ENCODE measurements at places on chromosomes 3 and 15.

DNA sequence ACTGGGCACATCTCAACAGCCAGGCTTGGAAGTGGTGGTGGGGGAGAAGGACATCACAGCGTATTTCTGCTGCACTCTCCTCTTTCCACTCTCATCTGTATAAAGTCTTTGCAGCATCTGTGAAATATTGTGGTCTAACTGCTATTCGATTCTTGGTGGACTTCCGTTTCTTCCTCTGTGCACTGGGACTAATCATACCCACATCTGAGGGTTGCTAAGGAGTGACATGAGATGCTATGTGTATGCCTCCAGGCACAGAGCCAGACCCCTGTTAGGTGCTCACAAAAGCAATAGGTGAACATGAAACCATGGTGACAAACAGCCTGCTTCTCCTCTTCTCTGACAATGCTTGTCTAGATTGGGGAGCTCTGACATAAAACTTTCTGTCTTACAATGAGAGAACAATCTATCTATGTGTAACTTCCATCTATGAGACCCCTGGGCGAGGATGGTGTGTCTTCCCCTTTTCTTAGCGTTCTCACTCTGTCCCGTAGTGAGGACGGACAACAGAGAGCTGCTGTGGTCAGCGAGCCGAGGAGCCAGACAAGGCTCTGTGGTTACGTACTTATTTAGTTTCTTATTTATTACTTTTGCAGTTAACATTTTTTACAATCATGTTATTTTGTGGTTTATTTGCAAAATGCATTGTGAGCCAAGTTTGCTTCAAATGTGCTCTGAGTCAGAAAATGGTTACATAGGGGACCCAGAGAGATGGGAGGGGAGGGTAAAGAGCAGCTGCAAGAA lies 196.7 kb upstream of the TPRG1 start:
- peak; percentile 35 for DNase-seq

GRCh38 chr3:186708983-186709679 lies 8.0 kb upstream of the KNG1 start:
- no peak for DNase-seq

GRCh38 chr3:182435860-182436259 lies 357.4 kb upstream of the ATP11B start:
- DNase-seq: no peak

- DNase-seq: no peak
These were observed 37.1 kb downstream of the IL17RD start for GRCh38 chr3:57127891-57128518.

DNA sequence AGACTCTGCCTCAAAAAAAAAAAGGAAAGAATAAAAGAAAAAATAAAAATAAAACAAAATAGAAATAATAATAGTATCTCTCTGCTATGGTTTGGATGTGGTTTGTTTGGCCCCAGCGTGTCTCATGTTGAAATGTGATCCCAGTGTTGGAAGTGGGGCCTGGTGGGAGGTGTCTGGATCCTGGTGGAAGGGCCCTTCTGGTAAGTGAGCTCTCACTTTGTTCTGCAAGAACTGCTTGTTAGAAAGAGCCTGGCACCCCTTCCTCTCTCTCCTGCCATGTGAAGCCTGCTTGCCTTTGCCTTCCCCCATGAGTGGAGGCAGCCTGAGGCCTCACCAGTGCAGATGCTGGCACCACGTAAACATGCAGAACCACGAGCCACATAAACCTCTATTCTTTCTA lies 26.3 kb downstream of the TMEM44 start:
- DNase-seq: no peak

DNA sequence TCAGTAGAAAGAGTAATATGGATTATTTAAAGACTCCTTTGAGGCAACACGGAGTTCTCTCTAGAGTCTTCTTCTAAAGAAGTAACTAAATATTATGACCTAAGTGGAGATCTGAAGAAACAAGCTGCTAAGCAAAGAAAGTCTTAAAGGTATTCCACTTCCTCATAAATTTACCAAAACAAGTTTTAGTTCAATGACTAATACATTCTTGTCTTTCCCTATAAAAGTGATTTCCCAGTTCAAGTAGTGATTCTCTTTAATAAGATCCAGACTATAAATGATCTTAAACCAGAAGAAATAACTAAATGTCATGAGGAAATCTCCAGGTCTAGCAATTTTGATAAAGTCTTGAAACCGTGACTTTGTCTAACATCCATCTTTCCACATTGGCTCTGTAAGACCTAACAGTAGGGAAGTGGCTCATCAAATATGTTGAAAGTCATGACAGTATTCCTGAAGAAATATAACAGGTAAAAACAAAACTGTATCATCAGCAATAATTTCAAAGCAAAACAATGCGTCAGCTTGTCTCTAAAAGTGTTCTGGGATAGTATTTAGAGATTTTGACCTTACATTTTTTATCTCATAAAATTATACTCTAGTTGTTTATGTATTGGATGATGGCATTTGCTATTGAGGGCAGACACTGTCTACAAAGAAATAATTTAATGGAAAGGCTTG lies 51.8 kb upstream of the NEDD4 start:
- no peak for DNase-seq

GRCh38 chr15:78224023-78224411 lies 10.3 kb downstream of the ACSBG1 start:
- DNase-seq: no peak

- DNase-seq: no peak
These were observed 878.8 kb downstream of the NAALADL2 start for GRCh38 chr3:175737646-175738572.

DNA sequence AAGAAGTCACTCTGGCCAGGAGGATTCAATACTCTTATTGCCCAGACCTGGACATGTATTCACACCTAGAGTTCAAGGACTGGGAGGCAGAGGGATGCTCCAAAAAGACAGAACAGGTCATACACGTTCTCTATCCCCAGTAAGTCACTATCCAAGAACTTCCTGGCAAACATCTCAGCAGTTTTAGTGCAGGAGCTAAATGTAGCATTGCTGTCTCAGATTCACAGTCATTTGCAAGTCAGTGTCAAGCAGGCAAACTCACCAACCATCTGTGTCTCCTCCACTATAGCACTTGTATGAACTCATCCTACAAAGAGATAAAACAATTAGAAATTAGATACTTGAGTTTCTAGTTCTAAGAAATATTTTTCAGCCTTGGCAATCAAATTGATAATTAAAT lies 38.4 kb downstream of the ABHD17C start:
- DNase-seq: no peak

GRCh38 chr15:69395991-69396390 lies 18.2 kb upstream of the KIF23 start:
- DNase-seq: no peak

GRCh38 chr15:59948924-59949613 lies 55.0 kb upstream of the FOXB1 start:
- no peak for DNase-seq

- no peak for DNase-seq
These were observed 157.6 kb downstream of the UACA start for GRCh38 chr15:70605606-70606410.

DNA sequence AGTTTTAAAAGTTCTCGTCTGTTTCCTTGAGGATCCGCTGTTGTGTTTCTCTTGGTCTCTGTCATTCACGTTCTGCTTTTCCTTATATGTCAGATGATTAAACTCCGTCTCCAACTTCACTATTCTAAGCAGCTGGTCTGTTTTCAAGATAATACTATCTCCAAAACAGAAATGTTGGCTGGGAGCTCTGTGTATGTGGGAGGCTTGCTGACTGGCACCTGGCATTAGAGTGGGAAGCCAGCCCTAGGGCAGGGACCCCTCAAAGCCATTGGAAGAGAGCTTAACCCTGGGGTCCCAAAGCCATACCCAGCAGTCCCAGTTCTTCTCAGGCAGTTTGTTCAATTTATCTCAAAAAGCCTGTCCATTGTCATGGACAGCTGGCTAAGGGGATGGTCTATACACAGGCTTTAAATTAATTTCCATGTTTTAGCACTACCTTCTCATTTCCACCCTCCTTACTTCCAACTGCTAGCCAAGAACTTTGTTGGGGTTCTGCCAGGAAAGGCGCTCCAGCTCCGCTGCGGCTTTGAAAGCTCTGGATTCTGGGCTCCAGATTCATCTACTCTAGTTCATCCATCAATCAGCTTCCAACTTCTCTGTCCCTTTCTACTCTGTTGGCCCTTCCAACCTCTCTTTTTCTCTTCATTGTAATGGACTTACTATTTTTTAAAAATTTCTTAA lies 9.2 kb downstream of the BTBD1 start:
- DNase-seq: no peak

GRCh38 chr3:74787011-74787410 lies 172.6 kb upstream of the CNTN3 start:
- DNase-seq: no peak

DNA sequence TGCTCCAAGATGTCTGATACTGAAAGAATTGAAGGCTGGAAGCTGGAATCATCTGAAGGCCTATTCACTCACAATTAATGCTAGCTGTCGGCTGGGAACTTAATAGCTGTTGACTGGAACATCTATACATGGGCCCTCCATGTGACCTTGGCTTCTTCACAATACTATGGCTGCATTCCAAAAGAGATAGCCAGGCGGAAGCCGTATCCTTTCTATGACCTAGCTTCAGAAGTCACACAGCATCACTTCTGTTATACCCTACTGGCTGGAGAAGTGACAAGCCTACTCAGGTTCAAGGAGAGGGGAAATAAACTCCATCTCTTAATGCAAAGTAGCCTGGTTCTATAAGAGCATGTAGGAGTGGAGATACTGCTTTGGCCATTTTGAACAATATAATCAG lies 50.9 kb upstream of the SPRED1 start:
- DNase-seq: no peak

DNA sequence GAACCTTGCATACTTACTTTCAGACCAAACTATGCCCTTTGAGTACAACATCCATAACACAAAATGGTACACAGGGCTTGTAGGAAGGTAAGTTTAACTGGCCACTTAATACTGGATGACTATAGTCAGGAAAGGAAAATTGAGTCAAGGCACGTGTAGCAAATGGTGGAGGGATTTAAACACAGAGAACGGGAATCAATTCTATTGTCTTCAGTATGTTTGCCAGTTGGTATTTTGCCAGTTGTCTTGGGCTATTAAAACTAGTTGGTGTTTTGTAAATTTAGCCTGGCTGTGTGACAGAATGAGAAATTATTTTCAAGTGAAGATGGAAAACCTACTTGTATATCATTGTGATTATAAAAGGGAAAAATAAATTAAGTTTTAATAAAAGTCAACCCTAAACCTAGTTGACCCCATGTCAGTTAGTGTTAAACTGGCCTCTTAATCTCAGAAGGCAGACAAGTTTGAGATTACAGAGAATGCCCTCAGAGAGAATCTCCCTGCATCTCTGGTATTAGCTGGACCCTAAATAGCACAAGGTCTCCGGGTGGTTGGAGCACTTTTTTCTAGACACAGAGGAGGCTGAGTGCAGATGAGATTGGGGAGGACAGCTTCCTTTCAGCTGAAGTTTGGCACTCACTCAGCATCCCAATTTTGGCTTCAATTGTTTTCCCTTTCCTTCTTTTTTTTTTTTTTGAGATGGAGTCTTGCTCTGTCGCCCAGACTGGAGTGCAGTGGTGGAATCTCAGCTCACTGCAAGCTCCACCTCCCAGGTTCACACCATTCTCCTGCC lies 91.2 kb downstream of the MB21D2 start:
- no peak for DNase-seq

GRCh38 chr3:19190602-19191001 lies 42.3 kb downstream of the KCNH8 start:
- no peak for DNase-seq

GRCh38 chr3:194930377-194931204 lies 244.9 kb downstream of the FAM43A start:
- no peak for DNase-seq

- DNase-seq: no peak
These were observed 976.0 kb downstream of the GBE1 start for GRCh38 chr3:80785475-80785874.

- DNase-seq: peak; percentile 68
These were observed 1.8 kb downstream of the DIPK2A start for GRCh38 chr3:143973259-143974021.

- DNase-seq: no peak
These were observed 125.3 kb downstream of the BDH1 start for GRCh38 chr3:197430502-197430901.

- DNase-seq: no peak
These were observed 213.8 kb downstream of the IL5RA start for GRCh38 chr3:2896308-2896939.

DNA sequence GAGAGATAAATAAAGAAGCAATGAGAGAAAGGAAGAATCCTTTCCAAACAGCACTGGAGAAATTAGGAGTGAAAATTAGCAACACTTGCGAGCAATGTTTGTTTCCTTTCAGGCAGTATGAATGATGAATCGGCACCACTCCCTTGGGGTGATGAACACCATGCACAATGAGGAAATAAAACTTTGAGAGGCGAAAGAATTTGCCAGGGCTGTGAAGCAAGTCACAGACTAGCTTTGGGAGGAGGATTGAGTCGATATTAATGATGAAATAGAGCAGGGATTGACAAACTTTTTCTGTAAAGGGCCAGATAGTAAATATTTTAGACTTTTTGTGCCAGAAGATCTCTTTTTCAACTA lies 237.7 kb downstream of the AGBL1 start:
- no peak for DNase-seq

GRCh38 chr15:67784090-67784781 lies 41.1 kb upstream of the SKOR1 start:
- no peak for DNase-seq

DNA sequence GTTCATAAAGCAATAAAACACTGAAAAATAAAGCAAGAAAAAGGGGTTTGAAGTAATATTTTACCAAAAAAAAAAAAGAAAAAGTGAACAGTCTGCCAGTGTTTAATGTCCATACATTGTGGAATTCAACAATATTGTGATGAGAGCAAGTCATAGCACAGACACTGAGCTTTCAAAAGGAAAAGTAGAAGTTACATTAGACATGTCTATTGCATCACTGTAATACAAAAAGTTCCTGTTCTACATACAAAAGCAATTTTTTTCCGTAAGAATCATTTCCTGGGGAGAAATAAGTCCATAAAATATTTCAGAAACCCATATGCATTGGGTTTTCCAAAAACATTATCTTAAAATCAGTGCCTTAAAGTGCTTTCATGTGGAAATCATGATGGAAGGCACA lies 11.8 kb upstream of the HDC start:
- DNase-seq: no peak

GRCh38 chr15:68631601-68632051 lies 52.8 kb downstream of the CORO2B start:
- DNase-seq: no peak

DNA sequence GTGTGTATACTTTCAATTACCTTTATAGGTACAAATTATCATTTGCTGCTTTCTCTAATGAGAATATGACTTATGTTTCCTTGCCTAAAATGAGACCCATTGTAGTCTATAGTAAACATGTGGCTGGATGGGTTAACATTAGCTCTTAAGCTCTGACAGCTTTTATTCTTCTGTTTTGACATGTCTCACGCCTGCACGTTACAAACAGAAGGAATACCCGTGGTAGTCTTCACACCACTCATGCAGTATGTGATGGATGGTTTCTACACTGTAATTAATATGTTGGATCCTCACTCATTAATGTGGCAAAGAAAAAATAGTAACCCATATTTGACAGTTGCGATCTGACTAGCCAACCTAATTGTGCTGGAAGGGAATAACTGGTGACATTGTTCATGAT lies 133.4 kb upstream of the MITF start:
- DNase-seq: no peak

GRCh38 chr3:172622916-172623700 lies 87.8 kb downstream of the NCEH1 start:
- peak; percentile 25 for DNase-seq
